Activated T-cell treated with anti-CD3 and anti-CD28 coated beads, Interleukin-2, amount 50 U/mL, for 48 hours (primary cell): ENCODE measurements at places on chromosomes 12 and 14.

- no peak for DNase-seq
Observed at GRCh38 chr12:107571492-107571891, 114.1 kb upstream of the PWP1 start.

DNA sequence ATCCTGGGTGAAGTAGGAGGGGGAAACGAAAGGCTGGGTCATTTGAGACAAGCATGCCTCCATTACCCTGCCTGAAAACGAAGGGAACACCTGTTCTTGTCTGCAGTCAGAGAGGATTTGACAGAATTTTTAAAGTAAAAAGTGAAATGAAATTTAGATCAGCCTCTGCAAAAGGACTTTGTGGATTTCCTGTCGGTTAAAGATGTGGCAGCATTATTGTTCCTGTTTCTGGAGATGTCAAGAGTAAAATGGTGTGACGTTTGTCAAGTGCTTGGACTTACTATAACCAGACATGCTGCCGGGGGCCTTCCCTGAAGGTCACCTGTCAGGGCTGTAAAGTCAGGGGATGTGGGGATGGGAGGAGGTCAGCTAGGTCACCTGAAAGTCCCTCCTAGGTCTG, 32.0 kb downstream of the NRXN3 start:
- no peak for DNase-seq

GRCh38 chr14:37138898-37139297, 33.5 kb downstream of the SLC25A21 start:
- DNase-seq, result no peak

GRCh38 chr14:104149617-104150135, 11.3 kb downstream of the KIF26A start:
- no peak for DNase-seq

- DNase-seq, result no peak
Observed at GRCh38 chr14:96053600-96054381, 14.6 kb downstream of the C14orf132 start.

- DNase-seq, result no peak
Observed at GRCh38 chr12:45220363-45220931, 4.6 kb downstream of the ANO6 start.
